Psoas muscle (tissue), 8 donors: ENCODE measurements at places on chromosomes 16 and 17.

DNA sequence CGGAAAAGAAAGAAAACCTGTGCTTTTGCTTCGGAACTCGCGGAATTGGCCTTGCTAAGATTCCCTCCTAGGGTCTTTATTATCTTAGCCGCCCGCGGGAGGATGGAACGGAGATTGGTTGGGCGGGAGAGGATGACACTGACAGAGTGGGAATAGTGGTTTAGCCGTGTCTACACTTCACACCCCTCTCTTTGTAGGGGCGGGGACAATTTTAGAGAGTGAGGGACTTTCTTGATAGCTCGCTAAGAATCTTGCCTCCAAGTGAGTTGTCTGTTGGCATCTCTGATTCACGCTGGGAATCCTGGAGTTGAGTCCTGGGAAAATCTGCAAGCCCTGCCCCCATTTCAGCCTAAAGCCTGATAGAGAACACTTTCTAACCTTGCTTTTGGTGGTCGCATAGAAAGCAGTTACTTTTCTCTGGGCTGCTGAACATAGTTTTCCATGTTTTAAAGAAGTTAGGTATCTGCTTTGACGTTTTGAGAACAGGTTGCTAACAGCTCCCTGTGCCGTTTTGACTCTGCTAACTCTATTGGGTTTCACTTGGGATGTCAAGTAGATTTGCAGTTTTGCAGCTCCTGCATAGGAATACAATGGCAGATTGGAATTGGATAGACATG, 697 bp downstream of the NOL11 start:
- DNase-seq, result no peak

DNA sequence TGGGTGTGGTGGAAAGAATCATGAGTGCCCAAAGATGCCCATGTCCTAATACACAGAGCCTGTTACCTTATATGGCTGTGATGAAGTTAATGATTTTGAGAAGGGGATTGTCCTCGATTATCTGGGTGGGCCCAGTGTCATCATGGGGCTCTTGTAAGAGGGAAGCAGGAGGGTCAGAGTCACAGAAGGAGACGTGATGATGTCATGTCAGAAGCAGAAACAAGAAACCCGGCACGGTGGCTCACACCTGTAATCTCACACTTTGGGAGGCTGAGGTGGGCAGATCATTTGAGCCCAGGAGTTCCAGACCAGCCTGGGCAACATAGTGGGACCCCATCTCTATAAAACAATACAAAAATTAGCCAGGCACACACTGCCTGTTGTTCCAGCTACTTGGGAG, 55.2 kb upstream of the MGAT5B start:
- no peak for DNase-seq

DNA sequence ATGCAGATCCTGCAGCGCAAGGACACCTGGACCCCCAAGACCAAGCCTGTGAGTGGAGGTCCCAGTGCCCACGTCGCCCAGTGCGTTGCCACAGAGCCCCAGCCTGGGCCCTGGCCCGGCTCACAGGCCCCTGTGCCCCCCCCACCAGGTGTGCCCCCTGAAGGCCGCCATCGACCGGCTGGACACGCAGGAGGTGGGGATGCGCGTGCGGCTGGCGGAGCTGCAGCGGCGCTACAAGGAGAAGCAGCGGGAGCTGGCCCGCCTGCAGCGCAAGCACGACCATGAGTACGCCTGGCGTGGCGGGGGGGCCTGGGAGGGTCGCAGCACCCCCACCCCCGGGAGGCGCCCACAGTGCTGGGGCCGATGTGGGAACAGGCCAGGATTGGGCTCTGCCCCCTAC, 56.6 kb downstream of the BAHCC1 start:
- DNase-seq, result no peak

- DNase-seq, result no peak
These were observed 7.8 kb upstream of the CHST6 start for GRCh38 chr16:75502916-75503605.

DNA sequence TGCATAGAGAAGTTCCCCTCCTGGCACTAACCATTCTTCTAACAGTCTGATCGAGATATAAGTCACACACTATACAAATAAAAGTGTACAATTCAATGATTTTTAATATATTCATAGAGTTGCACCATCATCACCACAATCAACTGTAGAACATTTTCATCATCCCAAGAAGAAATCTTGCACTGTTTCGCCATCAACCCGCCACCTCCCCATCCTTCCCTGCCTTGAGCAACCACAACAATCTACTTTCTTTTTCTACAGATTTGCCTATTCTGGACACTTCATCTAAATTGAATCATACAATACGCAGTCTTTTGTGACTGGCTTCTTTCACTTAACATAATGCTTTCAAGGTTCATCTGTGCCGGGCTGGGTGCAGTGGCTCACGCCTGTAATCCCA, 33.0 kb upstream of the GUCY2D start:
- no peak for DNase-seq

DNA sequence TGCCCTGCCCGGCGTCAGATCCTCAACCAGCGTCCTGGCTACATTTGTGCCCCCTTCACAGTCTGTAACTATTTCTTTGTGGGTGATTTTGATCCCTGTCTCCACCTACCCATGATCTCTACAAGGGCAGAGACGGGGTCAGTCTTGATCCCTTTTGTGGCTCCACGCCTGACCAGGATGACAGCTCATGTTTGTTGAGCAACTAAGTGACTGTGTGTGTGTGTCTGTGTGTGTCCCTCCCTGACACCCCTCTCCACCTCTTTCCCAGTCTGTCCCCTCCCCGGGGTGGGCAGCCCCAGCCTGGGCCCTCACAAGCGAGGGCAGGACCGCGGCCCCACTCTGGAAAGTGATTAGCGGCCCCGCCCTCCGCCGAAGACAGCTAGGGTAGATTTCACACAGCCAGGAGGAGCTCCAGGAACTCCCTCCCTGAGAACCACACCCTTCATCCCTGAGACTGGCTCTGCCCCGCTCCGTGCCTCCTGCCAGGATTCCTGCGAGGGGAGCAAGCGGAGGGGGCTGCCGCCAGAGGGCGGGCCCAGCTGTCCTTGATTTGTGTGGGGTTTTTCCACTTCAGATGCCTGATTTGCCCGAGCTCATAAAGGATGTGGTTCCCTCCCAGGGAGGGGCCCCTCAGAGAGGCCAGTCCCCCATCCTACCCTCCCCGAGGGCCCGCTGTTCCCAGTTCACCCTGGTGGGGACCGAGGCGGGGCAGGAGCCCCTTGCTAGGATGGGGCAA, 5.3 kb upstream of the HS3ST6 start:
- DNase-seq, result no peak

DNA sequence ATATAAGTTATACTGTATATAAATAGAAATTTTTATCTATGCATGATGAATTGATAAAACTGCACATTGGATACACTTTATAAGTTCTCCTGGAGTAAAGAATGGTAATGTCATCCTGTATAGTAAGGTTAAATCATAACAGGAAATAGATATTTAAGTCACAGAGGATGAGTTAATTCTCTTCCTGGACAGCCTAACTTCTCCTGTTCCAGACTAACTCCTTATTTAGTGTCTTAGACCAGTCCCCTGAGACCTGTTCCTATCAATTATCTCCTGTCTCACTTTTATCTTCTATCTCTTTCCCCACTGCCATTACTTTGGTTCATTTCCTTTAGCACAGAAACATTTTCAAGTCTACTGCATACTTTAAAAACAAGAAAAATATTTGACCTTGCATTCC, 46.5 kb downstream of the SSH2 start:
- DNase-seq, result no peak

DNA sequence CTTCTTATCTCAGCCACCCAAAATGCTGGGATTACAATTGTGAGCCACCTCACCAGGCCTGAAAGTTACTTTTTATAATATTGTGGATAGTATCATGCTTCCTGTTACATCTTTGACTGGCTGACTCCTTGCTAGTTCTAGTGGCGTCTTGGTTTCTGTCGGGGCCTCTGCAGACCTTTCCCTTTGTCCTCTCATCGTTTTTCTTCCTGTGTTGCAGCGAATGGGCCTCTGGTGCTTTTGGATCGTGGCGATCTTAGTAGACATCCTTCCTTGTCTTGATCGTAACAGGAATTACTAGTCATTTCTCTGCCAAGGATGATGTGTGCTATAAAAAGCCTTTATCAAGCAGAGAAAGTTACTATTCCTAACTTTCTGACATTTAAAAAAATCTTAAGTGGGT, 20.8 kb downstream of the ASPSCR1 start:
- no peak for DNase-seq

DNA sequence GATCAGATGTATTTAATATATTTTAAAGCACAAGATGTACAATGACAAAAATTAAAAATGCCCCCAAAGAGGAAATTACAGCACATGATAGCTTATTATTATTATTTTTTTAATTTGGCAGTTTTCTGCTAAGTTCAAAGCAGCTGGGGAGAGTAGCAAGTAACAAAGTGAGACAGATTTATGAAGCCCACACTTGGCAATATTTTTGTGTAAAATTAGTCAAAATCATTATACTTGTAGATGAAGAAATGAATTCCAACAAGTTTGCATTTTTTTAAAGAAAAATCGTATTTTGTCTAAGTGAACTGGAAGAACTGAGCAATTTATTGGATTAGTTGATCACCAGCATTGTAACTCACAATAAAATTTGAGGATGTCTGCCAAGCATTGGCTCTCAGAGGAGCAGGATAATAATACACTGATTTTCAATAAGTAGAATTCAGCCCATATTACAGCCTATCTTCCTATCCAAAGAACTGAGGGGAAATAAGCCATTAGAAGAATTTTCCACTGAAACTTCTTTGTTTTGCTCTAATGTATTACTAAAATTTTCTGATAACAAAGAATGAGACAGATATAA, 215.6 kb downstream of the MAP2K6 start:
- no peak for DNase-seq

- DNase-seq, result no peak
These were observed 108.9 kb downstream of the MAP2K6 start for GRCh38 chr17:69523244-69523861.

DNA sequence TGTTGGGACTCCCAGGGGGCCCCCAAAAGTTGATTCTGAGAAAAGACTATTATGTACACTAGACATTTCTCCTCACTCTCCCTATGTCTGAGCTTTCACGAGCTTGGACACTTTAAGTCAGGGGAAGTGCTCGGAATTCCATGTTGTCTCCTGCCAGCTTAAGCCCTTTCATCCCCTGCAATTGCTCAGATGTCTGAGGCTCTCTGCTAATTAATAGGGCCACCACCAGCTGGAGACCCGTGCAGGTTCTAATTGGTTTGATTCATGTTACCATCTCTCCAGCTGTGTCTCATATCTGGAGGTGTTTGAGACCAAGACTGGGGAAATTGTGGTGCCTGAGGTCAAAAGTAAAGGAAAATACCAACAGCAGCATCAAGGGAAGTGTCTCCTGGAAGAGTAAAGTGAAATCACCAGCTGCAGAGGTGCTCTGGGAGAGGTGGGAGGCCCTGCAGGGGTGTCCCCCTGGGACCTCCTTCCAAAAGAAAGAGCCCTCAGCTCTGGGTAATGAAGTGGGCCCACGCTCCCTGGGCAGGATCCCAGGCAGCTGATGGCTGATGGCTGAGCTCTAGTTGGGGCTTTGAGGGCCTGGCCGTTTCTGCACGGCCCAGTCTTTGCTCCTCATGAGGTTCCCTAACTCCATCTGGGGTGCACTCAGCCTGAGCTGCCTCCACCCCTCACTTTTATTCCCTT, 5.8 kb upstream of the UTS2R start:
- DNase-seq, result no peak

DNA sequence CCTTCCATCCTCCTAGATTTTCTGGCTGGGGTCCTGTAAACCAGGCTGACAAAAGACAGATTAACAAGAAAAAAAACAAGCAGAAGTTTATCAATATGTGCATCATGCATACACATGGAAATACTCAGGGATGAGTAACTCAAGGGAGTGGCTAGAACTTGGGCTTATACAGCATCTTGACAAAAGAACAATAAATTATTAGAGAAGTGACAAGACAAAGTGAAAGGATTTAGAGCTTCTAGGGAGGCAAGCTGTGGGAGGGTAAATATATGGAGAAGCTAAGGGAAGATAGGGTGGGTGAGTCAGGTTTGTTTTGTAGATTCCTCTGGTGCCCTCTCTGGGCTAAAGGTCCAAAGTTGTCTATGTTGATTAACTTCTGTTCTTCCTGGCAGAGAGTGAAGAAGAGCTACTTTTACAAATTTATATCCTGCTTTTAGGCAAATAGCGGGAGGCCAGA, 48.0 kb upstream of the NDRG4 start:
- DNase-seq, result no peak

DNA sequence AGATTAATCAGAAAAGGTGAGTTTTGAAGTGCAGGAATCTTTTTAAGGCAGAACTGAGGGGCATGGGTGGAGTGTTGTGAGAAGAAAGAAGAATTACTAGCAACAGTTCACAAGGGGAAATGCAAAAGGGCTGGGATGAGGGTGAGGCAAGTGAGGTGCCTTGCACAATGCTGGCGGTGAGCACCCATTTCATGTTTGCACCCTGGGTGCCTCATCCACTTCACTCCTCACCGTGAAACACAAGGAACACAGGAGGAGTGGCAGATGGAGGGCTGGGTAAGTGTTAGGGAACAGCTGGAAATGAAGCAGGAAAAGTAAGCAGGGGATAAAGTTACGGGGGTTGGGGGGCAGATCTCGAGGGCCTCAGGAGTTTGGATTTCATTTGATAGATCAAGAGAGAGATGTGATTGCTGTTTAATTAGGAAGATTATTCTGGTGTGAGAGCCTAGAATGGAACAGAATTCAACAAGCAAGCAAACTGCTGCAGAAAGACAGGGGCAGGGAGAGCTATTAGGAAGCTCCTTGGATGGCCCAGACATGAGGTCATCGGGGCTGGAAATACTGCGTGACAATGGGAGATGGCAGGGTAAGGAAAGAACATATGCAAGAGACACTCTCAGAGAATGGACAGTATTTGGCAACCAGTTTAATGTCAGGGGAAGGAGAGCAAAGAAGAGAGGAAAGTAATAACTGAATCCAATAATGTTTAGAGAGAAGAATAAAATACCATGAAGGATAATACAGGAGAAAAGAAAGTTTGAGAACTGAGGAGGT, 8.3 kb upstream of the HEATR6 start:
- DNase-seq, result no peak

DNA sequence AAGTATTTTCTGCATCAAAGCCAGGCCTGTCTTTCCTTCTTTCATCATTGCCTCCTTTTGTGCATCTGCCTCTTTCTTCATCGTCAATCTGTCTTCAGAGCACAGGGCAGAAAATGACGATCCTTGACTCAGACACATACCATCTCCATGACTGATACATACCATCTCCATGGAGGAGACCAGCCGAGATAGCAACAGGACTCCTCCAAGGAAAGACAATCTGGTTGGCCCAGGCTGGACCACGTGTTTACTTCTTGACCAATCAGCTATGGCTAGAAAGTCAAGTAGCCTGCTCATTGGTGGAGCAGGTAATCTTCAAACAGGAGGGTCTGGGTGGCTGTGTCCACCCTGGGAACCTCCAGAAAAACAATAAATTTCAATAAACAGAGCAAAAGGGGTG, 164.6 kb downstream of the CPPED1 start:
- DNase-seq, result no peak

- DNase-seq, result no peak
These were observed 74.8 kb downstream of the SLC5A11 start for GRCh38 chr16:24920568-24920967.
